Panc1 (cell line): ENCODE measurements at places on chromosomes 12 and 14. TPM values are rescaled to one million over a fixed set of nuclear protein-coding genes. Genes with fewer than 3 reads are reported as not detected.
A peak's percentile ranks its signal among the peaks of the same experiment; 100 is the strongest.

DNA sequence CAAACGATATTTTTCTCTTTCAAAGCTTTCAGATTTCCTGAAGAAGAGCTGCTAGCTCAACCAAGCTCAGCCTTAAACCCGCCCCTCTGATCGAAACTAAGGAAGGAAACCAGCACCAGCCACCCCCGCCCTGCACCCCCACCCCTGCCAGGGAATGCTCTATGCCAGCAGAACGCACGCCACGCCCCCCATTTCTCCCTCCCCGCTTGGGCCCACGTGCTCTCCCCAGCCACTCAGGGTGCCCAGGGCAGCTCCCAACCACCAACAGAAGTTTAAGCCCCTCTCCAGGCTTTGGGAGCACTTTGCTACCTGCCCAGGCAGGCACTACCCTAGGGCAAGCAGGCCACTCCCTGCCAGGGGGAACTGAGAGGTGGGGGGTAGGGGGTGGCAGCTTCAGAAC lies 18.8 kb upstream of the KRT78 start:
- no peaks in the 10 kb centered on the region for H3K27me3 ChIP-seq
- no peak overlapping the region for H3K27ac ChIP-seq
- H3K4me3 ChIP-seq, result no peak overlapping the region
- peaks cover 16% of the 10 kb centered on the region for H3K4me1 ChIP-seq
- no peak for DNase-seq

DNA sequence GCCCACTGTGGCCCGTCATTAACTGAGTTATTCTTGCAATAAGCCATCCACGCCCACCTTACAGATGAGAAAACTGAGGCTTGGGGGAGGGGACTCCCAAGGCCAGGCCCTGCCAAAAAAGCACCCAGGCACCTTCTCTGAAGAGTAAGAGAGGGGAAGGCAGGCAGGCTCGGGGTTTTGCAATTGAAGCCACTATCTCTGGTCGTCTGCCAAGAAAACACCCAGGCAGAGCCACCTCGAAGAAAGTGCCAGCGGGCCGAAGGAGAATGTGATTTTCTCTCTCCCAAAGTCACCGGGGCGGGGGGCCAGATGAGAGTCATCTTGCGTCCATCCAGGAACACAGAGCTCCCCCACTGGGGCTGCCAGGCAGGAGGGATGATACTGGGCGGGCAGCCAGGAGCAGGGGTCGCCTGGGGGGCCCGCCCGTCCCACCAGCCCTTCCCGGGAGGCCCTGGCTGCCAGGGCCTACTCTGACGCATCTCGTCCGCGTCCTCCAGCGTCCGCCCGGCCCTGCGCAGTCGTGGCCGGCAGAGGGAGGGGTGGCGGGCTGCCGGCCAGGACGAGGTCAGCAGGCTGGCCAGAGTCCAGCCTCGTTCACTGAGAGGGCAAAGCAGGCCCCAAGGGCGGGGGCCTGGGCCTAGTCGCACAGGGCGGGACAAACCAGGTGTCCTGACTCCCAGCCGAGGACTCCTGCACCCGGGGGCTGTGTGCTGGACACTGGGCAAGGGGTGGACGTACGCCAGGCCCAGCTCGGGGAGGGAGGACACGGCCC lies 74.3 kb downstream of the RFLNA start:
- no peak overlapping the region for H3K4me3 ChIP-seq
- peak overlapping the region; percentile 86 for H3K27ac ChIP-seq
- DNase-seq, result no peak
- peaks cover 80% of the 10 kb centered on the region for H3K4me1 ChIP-seq

GRCh38 chr12:3698218-3698974 lies 54.5 kb downstream of the CRACR2A start:
- H3K36me3 ChIP-seq, result no peaks in the 10 kb centered on the region
- H3K27ac ChIP-seq, result no peak overlapping the region
- H3K4me1 ChIP-seq, result no peaks in the 10 kb centered on the region
- H3K4me3 ChIP-seq, result no peak overlapping the region
- no peaks in the 10 kb centered on the region for H3K27me3 ChIP-seq

DNA sequence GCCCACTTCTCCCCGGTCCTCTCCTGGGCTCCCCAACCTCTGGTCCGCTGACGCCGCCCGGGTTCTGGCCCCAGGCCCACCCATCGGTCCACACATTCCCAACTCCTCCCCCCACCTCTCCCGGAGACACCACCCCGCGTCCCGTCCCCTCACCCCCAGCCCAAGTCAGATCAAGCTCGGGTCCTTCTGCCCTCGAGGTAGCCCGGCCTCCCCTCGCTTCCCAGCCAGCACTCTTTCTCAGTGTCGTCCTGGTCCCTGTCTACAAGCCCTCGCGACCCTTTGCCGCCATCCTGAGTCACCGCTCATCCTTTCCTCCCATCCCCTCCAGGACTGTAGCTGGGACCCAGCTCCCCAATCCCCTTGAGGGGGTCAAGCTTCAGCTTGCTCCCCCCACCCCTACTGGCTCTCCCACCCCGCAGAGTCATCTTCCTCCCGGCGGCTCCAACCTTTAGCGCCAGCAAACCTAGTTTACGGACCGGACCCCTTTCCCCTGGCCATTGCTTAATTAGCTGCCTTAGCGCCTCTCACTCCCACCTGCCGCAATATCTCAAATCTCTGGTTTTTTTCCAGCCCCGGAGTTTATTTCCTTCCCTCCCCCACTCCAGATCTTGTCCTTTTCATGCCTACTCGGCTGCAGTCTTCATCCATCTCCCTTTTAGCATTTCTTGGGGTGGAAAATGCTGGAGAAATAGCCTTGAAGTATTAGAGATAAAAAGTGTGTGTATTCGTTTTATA lies 1.1 kb downstream of the PPP4R4 start:
- no peak for DNase-seq
- H3K27me3 ChIP-seq, result peaks cover 4% of the 10 kb centered on the region; the same call in 1 of the 2 replicates
- H3K4me3 ChIP-seq, result peak overlapping the region; percentile 52
- no peaks in the 10 kb centered on the region; the same call in 1 of the 2 replicates for H3K36me3 ChIP-seq

- peaks cover 51% of the 10 kb centered on the region for H3K4me1 ChIP-seq
- H3K4me3 ChIP-seq, result no peak overlapping the region
- H3K27ac ChIP-seq, result peak overlapping the region; percentile 97
- H3K36me3 ChIP-seq, result no peaks in the 10 kb centered on the region
- DNase-seq, result no peak
- H3K27me3 ChIP-seq, result no peaks in the 10 kb centered on the region
These were observed 17.5 kb downstream of the RASSF3 start for GRCh38 chr12:64627771-64628170.

DNA sequence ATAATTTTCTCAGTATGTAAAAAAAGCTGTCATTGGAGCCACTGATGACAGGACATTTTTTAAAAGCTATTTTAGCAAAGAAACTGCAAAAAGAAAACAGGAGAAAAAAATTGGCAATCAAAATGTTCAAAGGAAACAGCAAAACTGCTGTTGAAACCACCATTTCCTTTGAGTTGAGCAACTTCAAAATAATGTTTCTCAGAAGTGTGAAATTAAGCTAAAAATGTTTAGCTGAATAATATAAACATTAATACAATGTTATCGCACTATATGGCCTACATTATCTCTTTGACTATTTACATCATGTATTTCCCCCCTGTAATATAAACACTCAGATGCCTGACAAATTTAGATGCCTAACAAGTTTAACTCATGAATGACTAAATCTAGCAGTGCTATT lies 23.4 kb upstream of the GLIPR1 start:
- no peak overlapping the region; the same call in 1 of the 2 replicates for H3K27ac ChIP-seq
- no peaks in the 10 kb centered on the region for H3K36me3 ChIP-seq
- no peaks in the 10 kb centered on the region for H3K27me3 ChIP-seq
- no peaks in the 10 kb centered on the region; the same call in 1 of the 2 replicates for H3K4me1 ChIP-seq
- H3K4me3 ChIP-seq, result no peak overlapping the region
- no peak for DNase-seq

DNA sequence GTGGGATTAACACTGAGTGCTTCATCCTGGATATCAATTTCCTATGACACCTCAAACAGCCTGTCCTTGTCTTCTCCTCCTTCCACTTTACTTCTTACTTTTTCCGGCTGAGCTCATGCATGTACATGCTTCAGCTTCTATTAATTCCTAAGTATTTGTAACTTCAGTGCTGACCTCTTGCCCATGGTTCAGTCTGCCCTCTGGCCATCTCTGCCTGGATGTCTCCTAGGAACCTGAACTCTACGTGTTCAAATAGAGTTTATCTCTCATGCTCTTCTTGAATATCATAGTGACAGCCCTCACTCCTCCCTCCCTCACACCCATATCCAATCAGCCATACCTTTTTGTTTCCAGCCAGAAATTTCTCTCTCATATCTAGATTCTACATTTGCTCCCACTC lies 141.6 kb downstream of the ATP23 start:
- no peaks in the 10 kb centered on the region for H3K27me3 ChIP-seq
- no peak overlapping the region for H3K27ac ChIP-seq
- H3K36me3 ChIP-seq, result no peaks in the 10 kb centered on the region
- no peak overlapping the region for H3K4me3 ChIP-seq

DNA sequence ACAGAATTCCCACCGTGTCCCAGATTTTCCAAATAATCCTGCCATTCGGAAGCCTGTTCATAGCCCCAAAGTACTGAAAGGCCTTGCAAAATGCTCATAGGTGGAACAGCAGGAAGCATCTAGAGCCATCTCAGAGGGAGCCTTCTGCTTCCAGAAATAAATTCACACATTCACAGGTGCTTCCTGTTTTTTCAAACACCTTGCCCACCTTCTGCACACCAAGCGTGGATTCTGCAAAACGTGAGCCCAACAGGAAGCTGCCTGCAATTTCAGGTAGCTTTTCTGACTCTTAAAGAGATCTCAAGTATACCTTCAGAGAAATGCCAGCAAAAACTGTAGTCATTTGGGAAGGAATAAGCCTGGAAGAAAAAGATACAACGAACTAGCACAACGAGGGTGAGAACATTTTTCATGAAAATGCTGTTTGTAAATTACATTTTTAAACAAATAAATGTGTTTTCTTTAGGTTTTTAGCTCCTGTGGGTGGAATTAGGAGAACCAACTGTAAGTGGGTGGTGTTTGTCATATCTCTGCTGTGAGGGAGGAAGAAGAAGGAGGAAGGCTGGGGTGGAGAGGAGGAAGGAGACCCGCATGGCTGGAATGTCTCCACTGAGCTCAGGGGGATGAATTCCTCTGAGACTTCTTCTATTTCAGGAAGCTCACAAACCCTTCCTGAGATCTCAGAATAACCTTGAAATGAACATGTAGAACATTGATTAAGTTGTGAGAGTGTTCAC lies at the start of gene IFNG-AS1:
IFNG-AS1 (plus strand) TSS at position 264 of the 737 bp plus-strand sequence.
- peaks cover 11% of the 10 kb centered on the region for H3K27me3 ChIP-seq
- no peak within 1 kb of the TSS for H3K27ac ChIP-seq
- H3K4me1 ChIP-seq, result no peaks in the 10 kb centered on the region
- DNase-seq, result no peak
- H3K4me3 ChIP-seq, result no peak within 1 kb of the TSS
- no peaks in the 10 kb centered on the region for H3K36me3 ChIP-seq

DNA sequence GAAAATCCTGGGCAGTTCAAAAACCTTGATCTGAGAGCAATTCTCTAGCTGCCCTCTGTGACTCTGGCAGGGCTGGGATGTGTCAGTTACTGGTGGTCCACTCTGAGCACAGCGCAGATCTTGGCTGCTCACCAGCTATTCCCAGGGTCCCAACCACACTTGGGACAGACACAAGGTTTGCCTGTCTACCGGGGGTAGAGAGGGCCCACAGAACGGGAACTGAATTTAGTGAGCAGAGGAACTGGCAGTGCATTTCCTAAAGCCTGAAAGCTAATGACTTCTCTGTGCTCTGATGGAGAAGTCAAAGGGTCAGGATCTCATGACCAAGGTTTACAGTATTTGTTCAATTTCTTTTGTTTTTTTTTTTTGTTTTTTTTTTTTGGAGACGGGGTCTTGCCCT lies 2.6 kb downstream of the PDE6H start:
- H3K4me1 ChIP-seq, result no peaks in the 10 kb centered on the region
- H3K27me3 ChIP-seq, result no peaks in the 10 kb centered on the region
- DNase-seq, result no peak
- H3K4me3 ChIP-seq, result no peak overlapping the region

DNA sequence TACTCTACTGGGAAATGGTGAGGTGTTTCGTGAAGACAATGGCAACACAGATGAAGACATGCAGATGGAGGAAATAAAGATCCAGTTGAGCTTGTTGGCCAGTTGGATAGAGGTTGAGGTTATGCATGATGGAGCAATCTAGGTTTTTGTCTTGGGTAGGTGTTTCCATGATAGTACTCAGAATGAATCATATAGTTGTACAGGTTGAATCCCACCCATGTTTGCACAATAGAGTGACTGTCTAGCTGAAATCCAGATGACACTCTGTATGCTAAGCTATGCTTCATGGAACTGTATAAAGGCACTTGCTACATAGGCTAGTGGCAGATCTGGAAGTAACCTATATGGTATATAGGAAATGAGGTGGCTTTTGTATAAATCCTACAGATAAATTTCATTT lies 264.9 kb downstream of the NAV3 start:
- no peak overlapping the region for H3K4me3 ChIP-seq
- no peak for DNase-seq
- no peaks in the 10 kb centered on the region for H3K36me3 ChIP-seq
- no peak overlapping the region for H3K27ac ChIP-seq

- no peak within 1 kb of the TSS for H3K4me3 ChIP-seq
- peaks cover 29% of the 10 kb centered on the region for H3K4me1 ChIP-seq
- no peaks in the 10 kb centered on the region for H3K27me3 ChIP-seq
- H3K27ac ChIP-seq, result no peak within 1 kb of the TSS
- H3K36me3 ChIP-seq, result no peaks in the 10 kb centered on the region
These were observed at the start of gene LRCOL1 for GRCh38 chr12:132610051-132610759. LRCOL1 (minus strand) TSS chr12:132610582; CDS start chr12:132606251, 4,331 bp downstream.

DNA sequence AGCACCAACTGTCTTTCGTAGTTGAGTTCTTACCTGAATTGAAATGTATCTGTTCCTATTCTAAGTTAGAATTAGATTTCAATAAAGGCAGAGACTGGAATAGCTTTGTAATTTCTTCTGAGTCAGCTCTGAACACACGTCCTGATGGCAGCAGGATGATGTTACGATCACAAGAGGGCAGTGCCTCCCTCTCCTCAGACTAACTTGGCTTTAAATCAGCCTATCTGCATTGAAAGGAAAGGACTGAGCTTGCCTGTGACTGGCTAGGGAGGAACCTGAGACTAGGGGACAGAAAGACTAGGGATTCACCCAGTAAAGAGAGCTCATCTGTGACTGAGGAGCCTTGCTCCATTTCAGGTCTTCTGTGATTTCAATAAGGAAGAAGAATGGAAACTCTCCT lies 323.7 kb upstream of the OR4E1 start:
- no peak for DNase-seq
- H3K27ac ChIP-seq, result no peak overlapping the region
- no peaks in the 10 kb centered on the region for H3K27me3 ChIP-seq
- no peaks in the 10 kb centered on the region for H3K4me1 ChIP-seq

DNA sequence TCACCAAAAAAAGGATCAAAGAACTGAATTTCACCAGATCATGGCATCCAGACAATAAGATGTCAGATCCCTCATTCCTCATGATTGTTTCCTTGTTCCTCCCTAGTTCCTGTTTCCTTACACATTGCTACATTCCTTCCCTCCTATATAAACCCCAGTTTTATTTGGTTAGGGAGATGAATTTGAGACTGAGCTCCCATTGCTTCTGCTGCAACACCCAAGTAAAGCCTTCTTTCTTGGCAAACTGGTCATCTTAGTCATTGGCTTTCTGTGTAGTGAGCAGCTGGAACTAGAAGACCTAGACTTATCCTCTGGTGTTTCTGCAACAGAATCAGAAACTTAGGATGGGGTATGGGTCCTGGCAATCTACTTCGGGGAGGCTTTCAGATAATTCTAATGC lies 217.9 kb downstream of the NOVA1 start:
- no peak overlapping the region for H3K4me3 ChIP-seq
- DNase-seq, result no peak
- no peaks in the 10 kb centered on the region for H3K36me3 ChIP-seq
- no peaks in the 10 kb centered on the region for H3K27me3 ChIP-seq

The ETNK1 gene
- total RNA-seq, result 43.1 TPM

The ACACB gene
- 12.3 TPM for total RNA-seq

The AICDA gene
- total RNA-seq, result not detected

The TSPAN19 gene
- total RNA-seq, result not detected

The SDR9C7 gene
- not detected for total RNA-seq

The TC2N gene
- 0.49 TPM for total RNA-seq

The GCN1 gene
- total RNA-seq, result 175 TPM
